ENCODE measurements at places on chromosomes 1 and 21.

DNA sequence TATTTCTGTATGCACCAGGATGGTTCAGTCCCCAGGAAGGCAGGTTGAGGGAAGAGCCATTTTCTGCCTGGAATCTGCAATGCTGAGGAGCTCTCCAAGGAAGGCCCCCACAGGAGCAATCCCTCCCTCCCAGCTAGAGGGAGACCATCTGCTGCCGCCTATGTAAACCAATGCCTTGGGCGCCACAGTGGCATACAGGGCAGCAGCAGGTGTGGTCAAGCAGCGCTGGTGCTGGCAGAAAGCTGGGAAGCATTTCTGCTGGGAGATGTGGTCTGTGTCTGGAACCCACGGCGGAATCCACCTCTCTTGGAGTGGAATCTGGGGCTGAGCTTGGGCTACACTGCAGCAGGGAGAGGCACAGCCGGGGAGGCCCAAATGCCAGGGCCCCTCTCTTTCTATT is 283.3 kb downstream of the RRAGC start:
- DNase-seq: no peak

DNA sequence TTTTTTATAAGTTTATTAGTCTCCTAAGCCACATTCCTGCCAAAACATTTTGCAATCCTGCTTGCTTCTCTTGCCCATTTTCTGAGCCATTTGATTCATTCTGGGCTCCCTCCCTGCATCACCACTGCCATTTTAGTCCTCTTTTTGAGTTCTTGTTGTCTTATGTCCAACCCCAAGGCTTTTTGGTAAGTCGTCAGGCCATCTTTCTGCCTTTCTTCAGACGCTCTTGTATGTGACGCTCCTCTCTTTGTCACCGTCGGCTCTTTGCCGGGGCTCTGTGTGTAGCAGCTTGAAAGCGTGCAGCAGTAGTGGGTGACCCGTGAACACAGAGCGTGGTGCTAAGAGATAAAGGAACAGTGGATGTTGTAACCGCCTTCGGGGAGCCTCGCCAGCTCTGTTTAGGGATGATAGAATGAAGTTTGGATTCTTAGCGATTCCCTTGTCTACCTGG is 14.6 kb downstream of the HUNK start:
- no peak for DNase-seq

DNA sequence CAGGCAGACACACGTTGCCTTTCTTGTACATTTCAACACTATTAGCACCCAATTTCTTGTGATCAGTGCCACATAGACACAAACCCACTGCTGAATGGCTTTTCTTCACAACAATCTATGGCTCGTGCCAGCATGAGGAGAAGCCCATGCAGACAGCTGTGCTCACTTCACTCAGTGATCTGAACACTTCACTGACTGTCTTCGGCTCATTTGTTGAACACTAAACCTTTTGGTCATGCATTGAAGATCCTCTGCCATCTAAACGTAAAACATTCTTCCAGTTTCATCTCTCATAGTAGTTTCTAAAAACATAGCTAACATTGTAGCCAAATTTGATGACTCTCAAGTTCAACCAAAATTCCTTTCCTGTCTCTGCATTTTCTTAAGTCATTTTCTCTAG is 331.0 kb upstream of the ZP4 start:
- no peak for DNase-seq

GRCh38 chr1:229199261-229200243 is 71.4 kb upstream of the RAB4A start:
- no peak for DNase-seq

- no peak for DNase-seq
These were observed 1.0 kb downstream of the CELA2B start for GRCh38 chr1:15476927-15477326.

DNA sequence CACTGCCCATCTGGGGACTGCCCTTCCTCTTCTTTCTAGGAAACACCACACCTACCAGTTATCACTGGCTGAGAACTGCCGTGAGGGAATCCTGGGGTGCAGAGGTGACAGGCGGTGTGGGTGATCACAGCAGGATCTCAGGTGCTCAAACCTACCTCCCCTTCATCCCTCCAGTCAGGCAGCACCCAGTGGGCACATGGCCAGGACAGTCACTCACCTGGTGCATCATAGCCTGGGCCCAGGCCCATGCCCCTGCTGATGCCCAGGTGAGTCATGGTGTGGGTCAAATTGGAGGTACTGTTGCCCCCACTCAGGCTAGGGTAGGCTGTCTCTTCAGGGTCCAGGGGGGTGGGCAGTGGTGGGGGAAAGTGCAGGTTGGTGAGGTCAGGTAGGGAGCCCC is 5.3 kb upstream of the DENND4B start:
- DNase-seq: no peak

GRCh38 chr1:53155534-53155933 is 13.1 kb upstream of the SLC1A7 start:
- no peak for DNase-seq

GRCh38 chr1:4133939-4134321 is 233.9 kb upstream of the C1orf174 start:
- no peak for DNase-seq

DNA sequence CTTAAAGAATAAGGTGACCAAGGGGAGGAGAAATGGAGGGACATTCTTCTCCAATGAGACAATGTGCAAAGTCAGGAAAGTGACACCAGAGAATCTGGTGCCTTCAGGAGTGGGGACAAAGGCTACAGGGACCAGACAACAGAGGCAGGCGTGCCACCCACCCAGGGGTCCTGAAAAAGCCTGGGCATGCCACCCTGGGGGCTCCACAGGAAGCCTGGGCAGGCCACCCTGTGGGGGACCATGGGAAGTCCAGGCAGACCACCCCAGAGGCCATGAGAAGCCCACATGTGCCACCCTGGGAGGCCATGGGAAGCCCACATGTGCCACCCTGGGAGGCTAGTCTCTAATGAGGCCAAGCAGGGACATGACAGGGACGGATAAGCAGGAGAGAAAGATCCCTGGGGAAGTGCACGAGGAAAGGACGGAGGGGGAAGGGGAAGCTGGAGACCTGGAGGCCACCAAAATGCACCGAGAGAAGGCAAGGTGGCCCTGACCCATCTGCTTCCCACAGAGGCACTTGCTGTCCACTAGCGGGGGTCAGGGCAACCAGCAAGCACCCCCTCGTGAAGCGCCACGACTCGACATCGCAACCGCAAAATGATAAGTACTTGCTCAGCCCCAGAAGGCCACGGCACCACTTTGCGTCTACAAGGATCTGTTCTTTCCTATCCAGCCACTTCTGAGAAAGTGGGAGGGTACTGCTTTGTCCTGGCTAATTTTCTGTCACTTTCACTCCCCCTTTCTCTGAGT is 7.2 kb upstream of the PDE9A start:
- DNase-seq: no peak

DNA sequence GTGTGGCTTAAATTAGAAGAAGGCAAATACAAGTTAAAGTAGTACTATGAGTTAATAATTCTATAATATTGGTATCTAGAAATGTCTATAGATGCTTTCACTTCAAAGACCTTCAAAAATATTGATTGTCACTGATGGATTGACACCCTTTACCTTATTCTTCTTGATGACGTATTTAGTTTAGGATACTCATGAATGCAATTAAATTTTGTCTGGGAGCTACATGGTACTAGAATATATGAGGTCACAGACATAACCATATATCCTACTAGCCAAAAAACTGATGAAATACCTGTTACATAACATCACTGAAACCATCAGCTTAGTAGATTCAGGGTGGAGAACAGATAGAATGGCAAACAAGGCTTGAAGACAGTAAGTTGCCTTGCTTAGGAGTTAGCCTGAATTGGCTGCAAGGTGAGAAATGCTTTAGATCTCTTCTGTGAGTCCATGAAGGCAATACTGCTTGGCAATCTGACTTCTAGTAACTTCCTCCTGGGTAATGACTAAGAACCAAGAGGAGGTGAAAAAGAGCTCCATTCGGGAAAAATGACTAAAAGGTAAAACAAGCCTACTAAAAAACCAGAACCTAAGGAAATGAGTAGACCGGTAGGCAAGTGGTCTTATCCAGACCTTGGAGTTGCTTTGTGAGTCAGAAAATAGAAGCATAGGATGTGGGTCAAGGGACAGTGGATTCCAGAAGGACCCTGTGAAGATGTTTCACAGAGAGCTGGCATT is 16.9 kb upstream of the ARHGAP29 start:
- no peak for DNase-seq

GRCh38 chr1:50275566-50275965 is 147.7 kb downstream of the DMRTA2 start:
- no peak for DNase-seq

DNA sequence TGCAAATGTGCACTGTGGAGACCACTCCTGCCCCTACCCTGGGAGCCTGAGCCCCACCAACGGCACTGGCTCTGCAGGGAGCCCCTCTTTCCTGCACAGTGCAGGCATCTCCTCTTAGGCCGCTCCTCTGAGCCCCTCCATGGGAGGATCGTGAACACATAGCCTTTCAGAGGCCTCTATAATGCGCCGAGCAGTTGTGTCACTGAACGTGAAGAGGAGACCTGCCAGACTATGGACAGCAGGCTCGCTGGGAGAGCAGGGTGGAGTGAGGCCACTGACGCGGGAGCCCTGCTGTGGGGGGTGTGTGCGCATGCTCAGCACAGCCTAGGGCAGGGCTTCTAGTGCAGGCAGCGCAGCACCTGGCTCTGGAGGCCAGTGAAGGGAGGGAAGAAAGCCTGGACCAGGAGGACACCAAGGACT is 151.3 kb upstream of the COL6A1 start:
- DNase-seq: no peak
